ENCODE measurements at places on chromosomes 7 and 10.
A peak's percentile ranks its signal among the peaks of the same experiment; 100 is the strongest.

GRCh38 chr7:69776611-69777010 is 178.3 kb downstream of the AUTS2 start:
- no peak for DNase-seq

DNA sequence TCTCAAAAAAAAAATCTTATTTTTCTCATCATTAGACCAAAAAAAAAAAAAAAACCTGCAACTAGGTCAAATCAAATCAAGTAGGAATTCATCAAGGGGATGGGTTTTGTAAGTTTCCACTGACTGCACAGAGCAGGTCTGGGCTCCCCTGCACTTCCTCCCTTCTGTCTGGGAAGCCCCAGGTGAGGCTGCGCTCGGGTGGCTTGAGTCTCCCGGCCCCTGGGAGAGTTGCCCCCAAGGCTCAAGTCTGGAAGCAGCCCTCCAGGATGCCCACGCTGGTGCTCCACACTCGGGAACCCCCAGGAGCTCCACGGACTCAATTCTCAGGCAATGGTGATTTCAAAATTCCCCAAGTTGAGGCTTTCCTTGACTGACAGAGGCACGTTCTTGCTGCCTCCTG is 41.7 kb upstream of the RBM33 start:
- DNase-seq: no peak

GRCh38 chr10:119251315-119251708 is 43.9 kb downstream of the GRK5 start:
- no peak for DNase-seq

DNA sequence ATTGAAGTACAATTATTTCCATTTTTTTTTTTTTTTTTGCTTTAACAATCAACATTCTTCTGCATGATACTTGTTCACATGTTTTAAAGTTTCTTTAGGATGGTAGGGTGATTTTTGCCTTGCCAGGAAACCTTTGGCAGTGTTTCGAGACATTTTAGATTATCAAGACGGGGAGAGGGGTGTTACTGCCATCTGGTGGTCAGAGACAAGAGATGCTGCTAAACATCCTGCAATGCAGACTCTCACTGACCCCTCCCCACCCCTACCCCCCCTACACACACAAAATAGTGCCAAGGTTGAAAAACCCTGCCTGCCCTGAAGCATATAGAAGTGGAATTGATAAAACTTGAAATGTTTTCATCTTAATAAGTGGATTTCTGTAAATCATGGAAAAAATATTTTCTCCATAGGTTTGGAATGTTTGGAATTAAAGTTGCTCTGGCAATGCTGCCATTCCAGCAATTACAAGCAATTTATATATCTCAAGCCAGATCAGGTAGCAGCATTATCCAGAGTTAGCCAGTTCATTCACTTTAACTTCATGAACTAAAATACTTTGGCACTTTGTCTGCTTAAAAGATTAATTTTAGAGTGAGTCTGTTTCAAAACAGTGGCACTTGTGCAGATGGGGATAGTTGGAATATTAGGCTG is 62.1 kb downstream of the SDHAF3 start:
- DNase-seq: peak; percentile 10

DNA sequence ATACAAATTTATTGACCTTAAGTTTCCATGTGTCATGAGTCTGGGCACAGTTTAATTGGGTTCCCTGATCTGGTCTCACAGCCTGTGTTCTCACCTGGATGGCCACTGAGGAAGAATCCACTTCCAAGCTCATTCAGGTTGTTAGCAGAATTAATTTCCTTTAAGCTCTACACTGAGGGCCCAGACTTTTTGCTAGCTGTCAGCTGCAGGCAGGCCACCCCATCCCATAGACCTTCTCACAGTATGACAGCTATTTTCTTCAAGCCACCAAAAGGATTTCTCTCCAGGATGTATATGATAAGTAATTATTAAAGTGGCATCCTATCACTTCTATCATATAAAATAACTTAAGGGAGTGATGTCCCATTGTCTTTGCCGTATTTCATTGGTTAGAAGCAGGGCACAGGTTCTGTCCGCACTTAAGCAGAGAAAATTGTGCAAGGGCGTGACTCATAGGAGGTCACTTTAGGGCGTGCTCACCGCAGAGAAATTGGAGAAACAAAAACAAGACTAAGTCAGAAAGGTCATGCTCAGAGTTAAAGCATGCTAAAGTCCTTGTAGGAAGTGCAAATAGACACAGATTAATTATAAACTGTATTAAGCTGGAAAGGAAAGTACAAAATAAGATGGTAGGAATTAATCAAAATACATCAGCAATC is 109.9 kb downstream of the AHR start:
- no peak for DNase-seq

DNA sequence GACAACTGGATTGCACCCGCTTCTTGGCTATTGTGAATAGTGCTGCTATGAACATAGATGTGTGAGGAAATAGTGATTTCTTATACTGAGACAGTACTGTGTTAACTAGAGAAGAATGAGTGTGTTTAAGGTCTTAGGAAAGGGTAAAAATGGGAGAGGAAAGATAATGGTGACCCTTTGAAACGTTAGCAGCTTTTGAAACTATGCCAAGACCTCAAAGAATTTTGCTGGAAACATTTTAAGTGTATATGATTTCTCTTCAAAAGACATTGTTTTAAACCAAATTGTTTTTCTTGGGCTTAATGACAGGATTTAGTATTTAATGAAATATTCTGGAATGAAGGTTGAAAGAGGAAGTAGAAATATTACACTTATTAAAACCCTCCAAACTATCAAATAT is 100.8 kb upstream of the ARHGAP21 start:
- DNase-seq: no peak

DNA sequence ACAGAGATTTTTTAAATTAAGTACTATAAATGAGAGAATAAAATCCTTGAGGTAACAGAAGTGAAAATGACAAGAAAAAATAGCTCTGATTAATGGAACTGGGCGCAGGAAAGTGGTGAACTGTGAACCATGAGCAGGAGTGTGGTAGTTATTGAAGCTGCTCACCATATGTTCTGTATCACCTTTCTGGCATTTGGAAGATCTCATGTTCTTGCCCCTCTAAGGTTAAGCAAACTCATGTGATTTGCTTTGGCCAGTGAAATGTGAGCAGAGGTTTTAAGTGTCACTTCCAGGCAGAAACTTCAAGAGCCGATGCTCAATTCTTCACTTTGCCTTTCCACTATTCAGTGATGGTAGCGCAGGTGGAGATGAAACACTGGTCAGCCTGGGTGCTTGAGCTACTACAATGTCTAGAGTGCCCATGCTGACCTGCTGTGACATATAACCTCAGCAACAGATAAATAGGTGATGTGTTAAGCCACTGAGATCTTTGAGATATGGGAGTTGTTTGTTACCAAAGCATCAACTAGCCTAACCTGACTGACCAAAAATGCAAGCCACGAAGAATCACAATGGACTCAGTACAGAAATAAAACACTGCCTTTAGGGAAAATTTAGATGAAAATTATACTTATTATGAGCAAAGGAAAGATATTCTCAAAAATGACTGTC is 18.4 kb downstream of the MTPAP start:
- DNase-seq: no peak

- no peak for DNase-seq
Observed at GRCh38 chr10:69884024-69884367, 82.3 kb downstream of the COL13A1 start.

- no peak for DNase-seq
Observed at GRCh38 chr10:131419797-131420196, 108.3 kb upstream of the TCERG1L start.

DNA sequence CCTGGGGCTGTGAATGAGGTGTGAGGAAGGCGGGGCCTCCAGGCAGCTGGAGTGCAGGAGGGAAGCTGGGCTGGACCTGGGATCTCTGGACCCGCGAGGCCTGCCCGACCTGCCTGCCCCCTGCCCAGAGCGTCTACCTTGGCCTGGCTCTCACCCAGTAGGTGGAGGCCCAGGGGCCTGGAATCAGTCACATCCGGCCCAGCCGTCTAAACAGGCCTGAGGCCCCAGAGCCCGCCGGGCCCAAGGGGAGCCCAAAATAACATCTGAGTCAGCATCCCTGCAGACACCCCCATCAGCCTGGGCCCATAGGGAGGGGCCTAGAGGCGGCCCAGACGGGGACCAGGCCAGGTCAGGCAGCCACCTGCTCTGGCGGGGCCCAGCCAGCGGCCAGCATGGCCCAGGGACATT is 15.1 kb upstream of the ELN start:
- no peak for DNase-seq

DNA sequence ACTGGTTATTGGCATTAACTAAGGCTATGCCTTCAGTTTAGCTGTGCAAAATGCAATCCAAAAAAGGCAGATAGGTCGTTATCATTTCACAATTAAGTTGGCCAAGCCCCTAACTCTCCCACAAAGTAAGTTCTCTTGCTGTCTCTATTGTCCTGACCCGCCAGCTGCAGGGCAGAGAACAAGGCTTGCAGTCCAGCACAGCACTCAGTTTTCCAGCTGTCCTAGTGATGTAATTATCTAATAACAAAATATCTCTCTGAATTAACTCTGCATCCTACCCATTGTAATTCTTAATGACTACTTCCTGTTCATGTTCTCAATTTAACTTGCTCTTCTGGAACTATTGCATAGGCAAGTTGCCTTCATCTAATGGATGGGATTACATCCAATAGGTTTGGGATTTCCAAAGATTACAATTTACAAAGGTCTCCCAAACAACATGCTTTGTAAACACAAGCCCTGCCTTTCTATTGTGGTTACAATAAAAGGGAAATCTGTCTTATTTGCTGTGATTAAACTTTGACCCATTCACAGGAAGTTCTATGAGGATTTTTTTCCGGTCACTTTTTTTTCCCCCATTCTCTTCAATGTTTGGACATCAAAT is 55.2 kb downstream of the CDK6 start:
- DNase-seq: peak; percentile 23

GRCh38 chr10:11177381-11177780 is 159.7 kb downstream of the CELF2 start:
- no peak for DNase-seq

GRCh38 chr10:105834261-105835059 is 1193.4 kb downstream of the SORCS3 start:
- DNase-seq: no peak

- DNase-seq: no peak
Observed at GRCh38 chr7:94422827-94423460, 28.2 kb downstream of the COL1A2 start.

GRCh38 chr7:78499971-78500370 is 701.4 kb downstream of the PHTF2 start:
- no peak for DNase-seq

DNA sequence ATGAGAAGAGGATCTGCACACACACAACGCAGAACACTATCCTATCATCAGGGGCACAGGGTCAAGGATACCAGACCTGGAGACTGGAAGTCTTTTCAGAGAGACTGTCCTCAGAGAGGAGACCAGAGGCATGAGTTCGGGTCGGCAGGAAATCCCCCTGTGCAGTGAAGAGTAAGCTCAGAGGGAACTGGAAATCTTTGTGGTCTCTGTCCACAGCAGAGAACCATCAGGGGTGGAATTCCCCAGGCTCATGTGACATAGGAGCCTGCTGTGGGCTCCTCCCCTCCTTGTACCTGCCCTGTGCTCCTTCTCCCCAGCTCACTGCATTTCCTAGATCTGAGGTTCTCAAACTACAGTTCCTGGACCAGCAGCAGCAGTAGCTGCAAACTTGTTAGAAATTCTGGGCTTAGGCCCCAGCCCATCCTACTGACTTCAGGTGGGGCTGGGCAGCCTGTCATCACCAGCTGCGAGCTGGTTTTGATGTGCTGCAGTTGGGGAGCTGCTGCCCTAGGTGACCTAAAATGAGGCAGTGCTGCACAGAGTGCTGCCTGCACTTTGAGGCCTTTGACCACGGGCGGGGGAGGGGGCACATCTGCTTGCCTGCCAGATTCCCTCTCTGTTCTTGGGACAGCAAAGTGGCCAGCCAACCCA is 2.4 kb downstream of the ZMIZ2 start:
- DNase-seq: no peak

All from right renal cortex interstitium (tissue), 3 donors.